ENCODE measurements at places on chromosomes 7 and 10.

DNA sequence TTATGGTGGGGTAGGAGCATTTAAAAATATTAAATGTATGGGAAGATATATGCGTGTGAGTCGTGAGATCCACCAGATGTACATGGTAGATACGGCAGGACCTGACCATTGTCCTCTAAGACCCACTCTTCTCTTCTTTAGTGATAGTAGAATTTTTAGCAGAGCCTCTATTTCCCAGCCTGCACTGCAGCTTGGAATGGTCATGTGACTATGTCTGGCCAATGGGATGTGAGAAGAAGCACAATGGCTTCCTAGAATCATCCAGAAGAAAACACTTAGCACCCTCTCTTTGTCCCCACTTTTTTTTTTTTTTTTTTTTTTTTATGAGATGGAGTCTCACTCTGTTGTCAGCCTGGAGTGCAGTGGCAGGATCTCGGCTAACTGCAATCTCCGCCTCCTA lies 86.6 kb upstream of the CYTH3 start:
- no peak for DNase-seq

DNA sequence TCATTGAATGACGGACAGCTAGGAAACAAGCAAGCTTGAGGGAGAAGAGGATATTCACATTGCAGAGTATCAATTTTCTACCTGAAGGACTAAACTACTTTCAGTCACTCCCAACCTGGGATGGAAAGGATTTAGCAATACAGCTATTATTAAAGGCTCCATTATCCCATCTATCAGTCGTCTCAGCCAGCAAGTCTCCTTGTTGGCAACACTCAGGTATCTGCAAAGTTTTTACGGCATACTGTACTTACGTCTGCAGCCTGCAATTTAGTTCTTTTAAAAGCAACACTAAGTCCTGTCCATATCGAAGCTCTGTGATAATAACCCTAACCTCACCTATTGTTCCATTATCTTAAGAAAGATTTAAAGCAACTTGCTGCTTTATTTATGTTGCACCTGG lies 689.4 kb downstream of the PARD3 start:
- DNase-seq, result no peak

DNA sequence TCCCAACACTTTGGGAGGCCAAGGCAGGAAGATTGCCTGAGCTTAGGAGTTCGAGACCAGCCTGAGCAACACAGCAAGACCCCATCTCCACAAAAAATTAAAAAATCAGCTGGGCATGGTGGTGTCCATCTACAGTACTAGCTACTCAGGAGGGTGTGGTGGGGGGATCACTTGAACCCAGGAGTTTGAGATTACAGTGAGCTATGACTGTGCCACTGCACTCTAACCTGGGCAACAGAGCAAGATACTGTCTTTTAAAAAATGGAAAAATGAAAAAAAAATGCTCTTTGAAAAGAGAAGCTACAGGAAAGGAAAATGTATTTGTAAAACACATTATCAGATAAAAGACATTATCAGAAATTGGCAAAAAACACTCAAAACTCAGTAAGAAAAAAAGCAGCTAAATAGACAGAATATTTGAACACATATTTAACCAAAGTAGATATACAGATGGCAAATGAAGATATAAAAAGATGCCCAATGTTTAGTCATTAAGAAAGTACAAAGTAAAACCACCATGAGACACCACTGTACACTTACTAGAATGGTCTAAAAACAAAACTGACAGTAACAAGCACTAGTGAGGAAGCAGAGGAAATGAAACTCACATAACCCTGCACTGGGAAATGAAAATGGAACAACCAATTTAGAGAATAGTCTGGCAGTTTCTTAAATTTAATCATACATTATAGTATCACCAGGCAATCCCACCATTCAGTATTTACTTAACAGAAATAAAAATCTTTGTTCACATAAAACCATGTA lies 40.5 kb downstream of the NRBF2 start:
- DNase-seq, result peak; percentile 23

DNA sequence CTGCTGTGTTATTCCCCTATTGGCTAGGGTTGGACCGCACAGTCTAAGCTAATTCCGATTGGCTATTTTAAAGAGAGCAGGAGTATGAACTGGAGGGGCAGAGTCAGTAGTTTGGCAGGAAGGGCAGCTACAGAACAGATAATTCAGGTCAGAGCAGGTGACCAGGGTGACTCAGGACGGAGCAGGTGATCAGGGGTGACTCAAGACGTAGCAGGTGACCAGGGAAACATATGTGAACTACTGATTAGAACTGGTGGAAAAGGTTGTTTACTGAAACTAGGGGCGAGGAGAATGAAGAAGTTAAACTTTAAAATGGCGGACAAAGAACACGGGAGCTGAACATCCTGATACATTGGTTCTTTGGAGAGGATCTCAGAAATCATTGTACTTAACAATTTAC lies 102.3 kb downstream of the CCDC7 start:
- no peak for DNase-seq

DNA sequence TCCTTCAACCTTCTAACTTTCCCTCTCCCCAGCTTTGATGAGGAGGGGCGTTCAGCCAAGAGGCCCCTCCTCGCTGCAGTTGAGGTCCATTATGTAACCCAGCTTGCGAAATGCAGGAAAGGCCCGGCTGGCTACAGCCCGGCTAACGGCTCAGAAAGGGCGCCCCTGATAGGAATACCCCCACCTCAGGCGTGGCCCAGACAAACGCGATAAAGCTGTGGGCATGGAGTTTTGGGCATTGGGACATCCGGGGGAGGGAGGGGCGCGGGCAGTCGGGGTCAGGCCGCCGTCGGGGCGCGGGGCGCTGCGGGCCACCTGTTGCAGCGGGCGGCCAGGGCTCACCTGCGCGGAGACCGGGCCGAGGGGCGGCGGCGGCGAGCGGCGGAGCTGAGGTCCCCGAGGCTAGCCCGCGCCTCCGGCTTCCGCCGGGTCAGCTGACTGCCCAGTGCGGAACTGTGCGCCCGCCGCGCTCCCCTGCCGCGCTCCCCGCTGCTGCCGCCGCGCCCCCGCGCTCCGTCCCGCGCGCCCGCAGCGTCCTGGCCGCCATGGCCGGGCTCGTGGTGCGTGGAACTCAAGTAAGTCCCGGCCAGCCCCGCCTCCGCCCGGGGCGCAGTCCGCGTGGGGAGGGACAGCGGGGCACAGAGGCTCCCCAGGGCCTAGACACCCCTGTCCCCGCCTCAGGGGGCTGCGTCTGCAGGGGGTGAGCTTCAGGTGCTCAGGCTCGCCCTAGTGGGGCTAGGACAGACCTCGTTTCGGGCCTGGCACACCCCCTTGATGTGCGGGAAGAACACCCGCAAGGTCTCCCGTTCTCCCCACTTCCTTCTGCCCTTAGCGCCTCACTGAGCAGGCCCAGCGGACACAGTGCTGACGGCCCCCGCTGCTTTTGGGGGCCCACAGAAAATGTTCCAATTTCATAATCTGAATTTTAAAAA lies at the start of gene LRMDA:
Gene LRMDA (plus strand): TSS at position 445 of the 932 bp plus-strand sequence.
- no peak for DNase-seq

DNA sequence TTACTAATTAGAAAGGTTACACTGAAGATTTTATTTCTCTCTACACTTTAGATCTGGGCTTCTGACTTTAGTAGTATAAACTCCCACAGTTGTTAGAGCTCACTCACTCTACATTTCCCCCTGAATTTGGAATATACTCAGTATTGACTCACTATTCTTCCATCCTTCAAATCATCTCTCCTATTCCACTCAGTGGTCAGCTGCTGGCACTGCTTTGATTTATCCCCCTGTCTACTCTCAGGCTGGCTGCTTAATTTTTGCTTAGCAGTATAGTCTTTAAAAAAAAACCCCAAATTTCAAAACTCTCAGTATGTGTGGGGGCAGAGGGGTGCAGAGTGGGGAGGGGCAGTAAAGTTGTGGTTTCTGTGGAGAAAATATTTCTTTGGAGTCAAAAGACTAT lies 68.9 kb downstream of the CDK6 start:
- no peak for DNase-seq

DNA sequence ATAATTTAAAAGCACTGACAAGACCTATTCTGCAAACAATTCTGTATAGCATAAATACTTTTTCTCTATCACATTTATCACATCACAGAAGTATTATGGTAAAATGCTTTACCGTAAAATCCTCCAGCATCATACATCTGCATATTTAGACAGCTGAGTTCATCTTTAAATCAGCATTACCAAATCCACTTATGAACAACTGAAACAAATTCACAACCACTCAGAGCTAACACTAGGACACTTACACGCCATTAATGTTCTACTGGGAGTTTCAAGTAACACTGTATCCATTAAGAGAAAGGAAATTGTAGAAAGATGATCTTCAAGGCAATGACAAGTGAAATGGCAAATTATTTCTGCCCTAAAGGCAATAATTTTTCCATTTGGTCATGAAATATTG lies 105.7 kb upstream of the DKK1 start:
- no peak for DNase-seq

DNA sequence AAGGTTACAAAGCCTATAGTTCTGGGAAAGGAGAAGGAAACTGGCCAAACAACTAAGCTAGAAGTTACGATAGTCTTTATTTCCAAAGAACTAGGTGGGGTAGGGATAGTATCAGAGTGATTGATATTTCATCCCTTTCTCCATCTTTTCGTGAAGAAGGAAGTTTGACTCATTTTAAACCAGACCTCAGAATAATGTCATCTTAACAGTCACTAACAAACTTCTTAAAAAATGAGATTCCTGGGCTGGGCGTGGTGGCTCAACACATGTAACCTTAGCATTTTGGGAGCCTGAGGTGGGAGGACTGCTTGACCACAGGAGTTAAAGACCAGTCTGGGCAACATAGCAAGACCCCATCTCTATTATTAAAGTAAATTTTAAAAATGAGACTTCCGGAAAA lies 69.4 kb downstream of the ARL4A start:
- DNase-seq, result no peak

GRCh38 chr10:117652228-117653169 lies 110.0 kb downstream of the EMX2 start:
- DNase-seq, result no peak

GRCh38 chr7:82615527-82615926 lies 171.9 kb upstream of the CACNA2D1 start:
- peak; percentile 6 for DNase-seq

GRCh38 chr7:100130608-100131453 lies 4.1 kb downstream of the MBLAC1 start:
- DNase-seq, result peak; percentile 75

- DNase-seq, result no peak
Observed at GRCh38 chr10:48770561-48771089, 86.0 kb downstream of the WDFY4 start.

GRCh38 chr10:132272231-132272971 lies 35.3 kb downstream of the STK32C start:
- no peak for DNase-seq

GRCh38 chr7:134431815-134432214 lies 27.1 kb downstream of the AKR1B1 start:
- DNase-seq, result no peak

- DNase-seq, result no peak
Observed at GRCh38 chr10:28897617-28898464, 220.5 kb downstream of the BAMBI start.

DNA sequence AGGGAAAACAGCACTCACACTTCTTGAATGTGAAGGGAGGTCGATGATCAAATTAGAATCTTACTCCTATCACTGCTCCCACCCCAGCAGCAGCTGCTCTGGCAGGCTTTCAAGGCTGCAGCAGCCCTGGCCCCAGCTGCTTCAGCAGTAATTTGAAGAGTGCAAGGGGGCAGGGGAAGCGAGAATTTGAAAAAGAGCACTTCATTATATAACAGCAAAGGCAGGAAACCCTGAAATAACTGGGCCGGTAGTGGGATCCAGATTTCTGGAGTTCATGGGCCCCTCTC lies 44.9 kb downstream of the MYPN start:
- no peak for DNase-seq

- no peak for DNase-seq
Observed at GRCh38 chr10:54484186-54484585, 316.8 kb downstream of the PCDH15 start.

- DNase-seq, result no peak
Observed at GRCh38 chr7:136957391-136957790, 88.9 kb downstream of the CHRM2 start.

DNA sequence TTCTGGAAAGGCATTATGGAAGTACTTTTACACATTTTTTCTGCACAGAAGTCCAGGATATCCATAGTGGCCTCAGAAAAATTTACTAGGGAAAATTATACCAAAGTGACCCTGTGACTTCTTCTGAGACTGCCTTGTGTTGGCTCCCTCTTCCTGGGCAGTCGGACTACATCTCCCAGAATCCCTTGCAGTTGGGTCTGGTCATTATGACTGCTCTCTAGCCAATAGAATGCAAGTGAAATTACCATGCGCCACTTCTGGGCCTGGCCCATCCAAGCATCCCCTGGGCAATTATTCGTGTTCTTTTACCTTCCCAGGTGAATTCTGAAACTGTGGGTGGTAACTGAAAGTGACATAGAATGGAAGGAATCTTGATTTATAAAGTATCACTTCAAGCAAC lies 430.9 kb downstream of the ACTR3B start:
- no peak for DNase-seq

GRCh38 chr7:125934955-125935354 lies 1005.3 kb upstream of the POT1 start:
- no peak for DNase-seq

GRCh38 chr10:129628823-129629222 lies 161.8 kb downstream of the MGMT start:
- DNase-seq, result no peak

DNA sequence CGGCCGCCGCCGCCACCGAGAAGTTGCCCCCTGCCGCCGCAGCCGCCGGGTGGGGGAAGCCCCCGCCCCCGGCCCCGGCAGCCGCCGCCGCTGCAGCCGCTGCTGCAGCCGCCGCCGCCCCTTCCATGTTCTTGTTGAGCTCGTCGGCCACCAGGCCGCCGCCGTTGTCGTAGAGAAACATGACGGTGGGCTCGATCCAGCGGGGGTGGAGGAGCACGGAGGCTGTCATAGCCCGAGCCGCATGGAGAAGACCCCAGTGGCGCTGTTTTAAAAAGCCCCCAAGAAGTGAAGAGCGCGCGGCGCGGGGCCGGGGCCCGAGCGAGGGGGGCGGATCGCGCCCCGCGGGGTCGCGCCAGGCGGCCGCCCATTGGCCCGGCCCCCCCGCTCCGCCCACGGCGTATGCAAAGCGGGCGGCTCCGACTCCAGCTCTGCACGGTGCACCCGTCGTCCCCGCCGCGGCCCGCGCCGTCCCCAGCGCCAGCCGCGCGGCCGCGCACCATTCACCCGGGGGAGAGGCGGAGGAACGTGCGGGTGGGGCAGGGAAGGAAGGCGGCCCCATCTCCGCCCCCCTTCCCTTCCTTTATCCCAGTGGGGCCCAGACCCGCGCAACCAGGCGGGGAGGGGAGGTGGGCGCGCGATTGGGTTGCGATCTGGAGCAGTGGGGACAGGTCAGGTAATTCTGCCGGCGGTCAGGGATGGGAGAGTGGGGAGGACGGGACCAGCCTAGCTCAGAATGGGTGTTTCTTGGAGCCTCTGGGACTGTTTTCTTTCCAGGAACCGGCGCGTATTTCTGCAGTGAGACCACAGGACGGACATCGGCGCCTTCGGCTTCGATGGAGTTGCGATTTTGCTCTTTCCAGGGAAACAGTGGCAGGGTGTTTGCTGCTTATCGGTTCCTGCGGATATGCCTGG lies at the start of gene HOXA13:
Gene HOXA13 (minus strand): TSS at position 243 of the 912 bp plus-strand sequence. CDS start 14 bp downstream, at position 229.
- DNase-seq, result no peak
